PC-3 (cell line): ENCODE measurements at places on chromosomes 5 and 9. TPM values are rescaled to one million over a fixed set of nuclear protein-coding genes. Genes with fewer than 3 reads are reported as not detected.

- no peaks in the 10 kb centered on the region for H3K36me3 ChIP-seq
- DNase-seq: no peak
- no peak overlapping the region for H3K4me3 ChIP-seq
- no peaks in the 10 kb centered on the region for H3K4me1 ChIP-seq
These were observed 102.3 kb upstream of the LARP1 start for GRCh38 chr5:154652746-154653417.

- peaks cover 64% of the 10 kb centered on the region for H3K4me1 ChIP-seq
- no peaks in the 10 kb centered on the region for H3K27me3 ChIP-seq
- peak overlapping the region; percentile 37; the same call in 1 of the 2 replicates for H3K4me3 ChIP-seq
- DNase-seq: peak; percentile 81
- H3K27ac ChIP-seq: peak overlapping the region; percentile 95
These were observed 5.7 kb downstream of the RAPGEF1 start for GRCh38 chr9:131734165-131734610.

DNA sequence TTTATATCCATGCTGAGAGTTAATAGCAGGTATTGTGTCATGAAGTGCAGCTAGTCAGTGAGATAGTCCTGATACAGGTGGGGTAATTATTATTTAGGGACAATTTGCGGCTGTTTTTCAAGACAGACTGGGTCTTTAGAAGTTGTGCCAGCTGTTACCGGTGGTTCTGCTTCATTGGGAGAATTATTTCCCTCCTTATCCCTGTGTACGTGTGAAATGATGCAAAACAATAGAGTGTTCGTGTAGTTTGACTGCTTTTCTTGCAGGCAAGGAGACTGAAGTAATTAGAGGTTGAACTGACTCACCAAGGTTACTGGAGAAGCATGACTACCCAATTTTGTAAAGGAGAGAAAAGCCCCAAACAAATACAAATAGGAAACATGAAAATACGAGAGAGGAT, 101.7 kb downstream of the ARRDC3 start:
- no peaks in the 10 kb centered on the region for H3K27me3 ChIP-seq
- H3K4me3 ChIP-seq: peak overlapping the region; percentile 64
- H3K27ac ChIP-seq: peak overlapping the region; percentile 99

DNA sequence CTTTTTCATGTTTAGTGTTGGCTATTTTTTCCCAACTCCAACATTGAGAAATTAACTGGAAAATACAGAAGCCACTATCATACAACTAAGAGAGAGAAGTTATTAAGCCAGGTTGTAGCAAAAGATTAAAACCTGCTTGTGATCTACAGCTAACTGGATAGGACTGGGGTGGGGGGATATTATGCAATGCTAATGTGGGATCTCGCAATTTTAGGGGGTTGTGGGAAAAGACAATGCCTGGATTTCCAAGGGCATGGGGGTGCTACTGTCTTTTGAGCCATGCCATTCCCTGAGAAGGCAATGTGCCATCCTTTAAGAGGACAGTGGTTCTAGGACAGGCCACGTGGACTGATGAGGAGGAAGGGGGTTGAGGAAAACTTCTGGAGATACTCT, 46.5 kb downstream of the MARCHF3 start:
- H3K4me3 ChIP-seq: no peak overlapping the region
- no peak overlapping the region for H3K27ac ChIP-seq
- H3K27me3 ChIP-seq: no peaks in the 10 kb centered on the region
- DNase-seq: no peak

Gene GFI1B
- not detected in 2 replicates for total RNA-seq

GRCh38 chr5:141512911-141513626, 24.2 kb downstream of the PCDHGC5 start:
- H3K4me1 ChIP-seq: peaks cover 13% of the 10 kb centered on the region; the same call in 1 of the 2 replicates
- no peaks in the 10 kb centered on the region for H3K27me3 ChIP-seq
- no peak overlapping the region for H3K27ac ChIP-seq
- DNase-seq: no peak
